ENCODE measurements at places on chromosomes 7 and 10. TPM values are rescaled to one million over a fixed set of nuclear protein-coding genes. Genes with fewer than 3 reads are reported as not detected.

The TET1 gene
- total RNA-seq = 14.3 TPM

The KIF11 gene
- total RNA-seq = 5.2 TPM

The RNF32 gene
- total RNA-seq = 1.8 TPM

The TSPAN12 gene
- total RNA-seq = 1.1 TPM

The NACAD gene
- total RNA-seq = 3.5 TPM

The CFAP46 gene
- 0.49 TPM for total RNA-seq

The MSMB gene
- not detected for total RNA-seq

The BTBD16 gene
- not detected for total RNA-seq

The LRRC17 gene
- total RNA-seq = 4.9 TPM

The ERVW-1 gene
- not detected for total RNA-seq

The DDX21 gene
- 60.4 TPM for total RNA-seq

The ABCC2 gene
- total RNA-seq = 1.3 TPM

The PPP3CB gene
- 32.7 TPM for total RNA-seq

The SH3PXD2A gene
- total RNA-seq = 83.9 TPM

The POLR3A gene
- total RNA-seq = 16.0 TPM

The KCNH2 gene
- not detected for total RNA-seq

The MINPP1 gene
- 24.3 TPM for total RNA-seq

The TRPV5 gene
- total RNA-seq = not detected

The DENND2A gene
- 61.8 TPM for total RNA-seq

The ZNF736 gene
- total RNA-seq = 12.0 TPM

The C10orf143 gene
- 1.3 TPM for total RNA-seq

The MLXIPL gene
- not detected for total RNA-seq

The SPAG6 gene
- total RNA-seq = not detected

The AMZ1 gene
- 6.7 TPM for total RNA-seq

The GNAT3 gene
- total RNA-seq = not detected

The COL26A1 gene
- not detected for total RNA-seq

The COL17A1 gene
- 1.6 TPM for total RNA-seq

The NKX2-3 gene
- not detected for total RNA-seq

The PAX4 gene
- not detected for total RNA-seq

The CPA5 gene
- total RNA-seq = not detected

The CCDC146 gene
- 2.2 TPM for total RNA-seq

The CTTNBP2 gene
- total RNA-seq = 0.32 TPM

The THSD7A gene
- 0.49 TPM for total RNA-seq

The KCNIP2 gene
- total RNA-seq = 1.7 TPM

The SPDYE11 gene
- total RNA-seq = not detected

The PON1 gene
- total RNA-seq = not detected

The KLF14 gene
- total RNA-seq = 0.12 TPM

The EEPD1 gene
- total RNA-seq = 7.9 TPM

The PSD gene
- 1.1 TPM for total RNA-seq

The OR2A7 gene
- total RNA-seq = 1.3 TPM

The TDRD1 gene
- 4.7 TPM for total RNA-seq

The PVRIG gene
- not detected for total RNA-seq

The PIK3AP1 gene
- not detected for total RNA-seq

The MKRN1 gene
- total RNA-seq = 50.8 TPM

The SHOC2 gene
- total RNA-seq = 78.4 TPM

The APBB1IP gene
- 5.2 TPM for total RNA-seq

The GPR15LG gene
- total RNA-seq = not detected

The SPDYE2 gene
- total RNA-seq = not detected

The DYNC1I1 gene
- 0.81 TPM for total RNA-seq

The IQCE gene
- 16.7 TPM for total RNA-seq

The TWNK gene
- total RNA-seq = 5.2 TPM

The C10orf67 gene
- total RNA-seq = 0.16 TPM

The DPYSL4 gene
- 6.1 TPM for total RNA-seq

The CALCR gene
- total RNA-seq = not detected

The RHOBTB1 gene
- 45.3 TPM for total RNA-seq

The HTR5A gene
- not detected for total RNA-seq

The ADAMTS14 gene
- 15.6 TPM for total RNA-seq

All from hair follicle dermal papilla cell (primary cell).